ENCODE measurements at places on chromosomes 11 and 22.

DNA sequence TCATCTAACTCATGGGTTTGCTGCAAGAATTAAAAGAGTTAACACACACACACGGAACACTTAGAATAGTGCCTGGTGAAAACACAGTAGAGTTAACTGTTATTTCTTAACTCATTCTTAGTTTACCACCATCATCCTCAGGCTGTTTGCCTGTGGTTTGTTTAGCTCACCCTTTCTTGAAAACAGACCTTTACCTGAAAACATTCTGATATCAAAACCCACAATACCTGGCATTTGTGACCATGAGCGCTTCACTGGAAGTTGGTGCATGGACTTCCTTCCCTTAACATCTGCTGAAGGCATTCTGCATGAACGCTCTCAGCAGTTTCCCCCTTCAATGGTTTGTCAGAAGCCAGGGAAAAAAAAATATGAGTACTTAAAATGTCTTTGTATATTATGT lies 256.0 kb downstream of the ETS1 start:
- DNase-seq, result no peak

- no peak for DNase-seq
These were observed 808.6 kb upstream of the RAG2 start for GRCh38 chr11:37406651-37407050.

DNA sequence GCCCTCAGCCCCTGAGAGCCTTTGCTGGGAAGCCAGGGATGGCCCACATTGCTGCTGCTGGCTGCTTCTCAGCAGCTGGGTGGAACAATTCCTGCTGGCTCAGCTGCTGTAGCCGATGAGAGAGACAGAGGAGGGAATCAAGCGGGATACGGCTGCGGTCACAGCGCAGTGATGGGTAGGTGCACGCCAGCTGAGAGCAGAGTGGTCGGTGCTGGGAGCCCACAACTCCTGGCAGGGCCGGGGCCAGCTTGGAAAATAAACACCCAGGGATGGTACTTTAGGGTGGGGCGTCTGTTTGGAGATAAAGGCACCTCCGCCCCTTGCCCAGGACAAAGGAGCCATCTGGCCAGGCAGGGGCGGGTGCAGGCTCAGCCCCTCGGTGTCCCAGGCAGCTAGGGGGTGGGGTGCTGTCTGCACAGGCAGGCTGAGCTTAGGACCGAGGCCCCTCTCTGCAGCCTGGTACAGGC lies 480.5 kb downstream of the MIAT start:
- no peak for DNase-seq

DNA sequence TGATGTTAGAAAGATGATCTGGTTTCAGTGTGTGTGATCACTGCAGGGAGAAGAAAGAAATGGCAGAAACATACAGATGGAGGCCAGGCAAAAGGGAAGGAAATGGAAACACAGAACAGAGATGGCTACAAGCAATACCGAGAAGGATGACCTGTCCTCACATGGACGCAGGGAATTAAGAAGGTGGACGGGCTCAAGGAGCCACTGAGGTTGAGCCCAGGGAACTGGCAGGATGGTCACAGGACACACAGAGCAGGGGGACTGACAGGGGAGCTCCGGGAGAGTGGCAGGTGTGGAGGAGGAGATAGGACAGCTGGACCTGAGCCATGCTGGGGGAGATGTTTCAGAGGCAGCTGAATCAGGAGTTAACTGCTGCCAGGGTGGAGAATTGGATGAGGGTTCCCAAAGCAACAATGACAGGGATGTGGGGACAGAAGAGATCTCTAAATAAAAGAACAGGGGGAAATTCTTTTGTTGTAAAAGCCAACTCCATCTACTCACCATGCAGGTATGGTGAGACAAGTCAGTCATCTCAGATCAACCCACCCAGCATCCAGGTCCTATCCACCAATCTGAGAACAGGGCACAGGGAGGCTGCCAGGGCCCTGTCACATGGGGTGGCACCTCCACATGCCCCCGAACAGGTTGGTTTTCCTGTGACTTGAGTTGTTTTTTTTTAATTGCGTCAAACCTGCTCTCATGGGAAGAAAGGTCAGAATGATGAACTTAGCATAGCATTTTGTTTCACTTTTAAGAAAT lies 26.3 kb downstream of the KLHL22 start:
- DNase-seq, result no peak
